ENCODE measurements at places on chromosomes 7 and 10. TPM values are rescaled to one million over a fixed set of nuclear protein-coding genes. Genes with fewer than 3 reads are reported as not detected.

- H3K4me1 ChIP-seq: no peaks in the 10 kb centered on the region
- H3K4me3 ChIP-seq: no peak overlapping the region
- no peak overlapping the region for H3K27ac ChIP-seq
Observed at GRCh38 chr10:25811052-25811685, 122.9 kb upstream of the MYO3A start.

GRCh38 chr7:17507717-17508116 lies 209.3 kb downstream of the AHR start:
- no peak overlapping the region for H3K4me3 ChIP-seq
- DNase-seq: no peak
- H3K36me3 ChIP-seq: no peaks in the 10 kb centered on the region
- peaks cover 4% of the 10 kb centered on the region for H3K4me1 ChIP-seq
- no peaks in the 10 kb centered on the region for H3K27me3 ChIP-seq

Gene PSMC2
- 94.3 TPM for total RNA-seq

- H3K36me3 ChIP-seq: no peaks in the 10 kb centered on the region
- no peak overlapping the region for H3K27ac ChIP-seq
- no peaks in the 10 kb centered on the region for H3K27me3 ChIP-seq
Observed at GRCh38 chr10:124119946-124120345, 26.5 kb upstream of the CHST15 start.

- no peak for DNase-seq
- H3K4me3 ChIP-seq: peak overlapping the region; percentile 74
- peaks cover 2% of the 10 kb centered on the region for H3K36me3 ChIP-seq
- H3K27ac ChIP-seq: peak overlapping the region; percentile 84
- no peaks in the 10 kb centered on the region for H3K27me3 ChIP-seq
- H3K4me1 ChIP-seq: peaks cover 29% of the 10 kb centered on the region
Observed at GRCh38 chr10:132574783-132575319, 37.3 kb downstream of the INPP5A start.

DNA sequence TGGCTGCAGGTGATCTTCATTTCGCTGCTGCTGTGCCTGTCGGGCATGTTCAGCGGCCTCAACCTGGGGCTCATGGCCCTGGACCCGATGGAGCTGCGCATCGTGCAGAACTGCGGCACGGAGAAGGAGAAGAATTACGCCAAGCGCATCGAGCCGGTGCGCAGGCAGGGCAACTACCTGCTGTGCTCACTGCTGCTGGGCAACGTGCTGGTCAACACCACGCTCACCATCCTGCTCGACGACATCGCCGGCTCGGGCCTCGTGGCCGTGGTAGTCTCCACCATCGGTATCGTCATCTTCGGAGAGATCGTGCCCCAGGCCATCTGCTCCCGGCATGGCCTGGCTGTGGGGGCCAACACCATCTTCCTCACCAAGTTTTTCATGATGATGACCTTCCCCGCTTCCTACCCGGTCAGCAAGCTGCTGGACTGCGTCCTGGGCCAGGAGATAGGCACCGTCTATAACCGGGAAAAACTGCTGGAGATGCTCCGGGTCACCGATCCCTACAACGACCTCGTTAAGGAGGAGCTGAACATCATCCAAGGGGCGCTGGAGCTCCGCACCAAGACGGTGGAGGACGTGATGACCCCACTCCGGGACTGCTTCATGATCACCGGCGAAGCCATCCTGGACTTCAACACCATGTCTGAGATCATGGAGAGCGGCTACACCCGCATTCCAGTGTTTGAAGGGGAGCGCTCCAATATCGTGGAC lies 1.3 kb downstream of the CNNM2 start:
- H3K4me1 ChIP-seq: peaks cover 49% of the 10 kb centered on the region
- H3K36me3 ChIP-seq: peaks cover 2% of the 10 kb centered on the region
- peak overlapping the region; percentile 96 for H3K4me3 ChIP-seq
- peaks cover 6% of the 10 kb centered on the region for H3K27me3 ChIP-seq

DNA sequence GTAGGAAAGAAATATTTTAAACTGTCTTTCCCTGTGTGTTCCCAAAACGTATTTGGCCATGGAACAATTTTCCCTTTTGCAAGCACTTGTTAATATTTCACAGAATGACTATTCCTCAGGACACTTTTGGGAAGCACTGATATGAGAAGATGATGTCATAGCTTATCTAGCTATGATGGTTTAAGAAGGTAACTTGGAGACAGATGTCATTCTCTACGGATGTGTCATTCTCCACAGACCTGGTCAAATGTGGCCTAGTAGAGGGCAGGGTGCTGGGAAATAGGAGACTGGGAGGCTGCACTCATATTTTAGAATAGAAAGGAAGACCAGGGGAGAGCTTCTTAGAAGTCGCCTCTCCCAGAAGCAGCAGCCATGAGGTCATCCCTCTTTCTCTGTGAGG lies 220.7 kb upstream of the GLI3 start:
- H3K36me3 ChIP-seq: no peaks in the 10 kb centered on the region
- no peak overlapping the region for H3K4me3 ChIP-seq
- H3K4me1 ChIP-seq: no peaks in the 10 kb centered on the region
- DNase-seq: no peak
- H3K27ac ChIP-seq: no peak overlapping the region

Gene MEST
- total RNA-seq: 8.1 TPM

- no peaks in the 10 kb centered on the region for H3K4me1 ChIP-seq
- H3K4me3 ChIP-seq: no peak overlapping the region
- no peaks in the 10 kb centered on the region for H3K27me3 ChIP-seq
- H3K27ac ChIP-seq: no peak overlapping the region
Observed at GRCh38 chr7:144527051-144527471, 123.6 kb upstream of the NOBOX start.

- H3K4me3 ChIP-seq: no peak overlapping the region
- peaks cover 3% of the 10 kb centered on the region for H3K4me1 ChIP-seq
Observed at GRCh38 chr7:25068502-25069213, 56.4 kb downstream of the CYCS start.

- H3K36me3 ChIP-seq: peaks cover 10% of the 10 kb centered on the region
- no peak overlapping the region for H3K4me3 ChIP-seq
- H3K27ac ChIP-seq: no peak overlapping the region
- DNase-seq: no peak
- H3K27me3 ChIP-seq: no peaks in the 10 kb centered on the region
- peaks cover 48% of the 10 kb centered on the region for H3K4me1 ChIP-seq
Observed at GRCh38 chr10:17671307-17671706, 27.4 kb downstream of the STAM start.

Gene AKR1B15
- not detected for total RNA-seq

DNA sequence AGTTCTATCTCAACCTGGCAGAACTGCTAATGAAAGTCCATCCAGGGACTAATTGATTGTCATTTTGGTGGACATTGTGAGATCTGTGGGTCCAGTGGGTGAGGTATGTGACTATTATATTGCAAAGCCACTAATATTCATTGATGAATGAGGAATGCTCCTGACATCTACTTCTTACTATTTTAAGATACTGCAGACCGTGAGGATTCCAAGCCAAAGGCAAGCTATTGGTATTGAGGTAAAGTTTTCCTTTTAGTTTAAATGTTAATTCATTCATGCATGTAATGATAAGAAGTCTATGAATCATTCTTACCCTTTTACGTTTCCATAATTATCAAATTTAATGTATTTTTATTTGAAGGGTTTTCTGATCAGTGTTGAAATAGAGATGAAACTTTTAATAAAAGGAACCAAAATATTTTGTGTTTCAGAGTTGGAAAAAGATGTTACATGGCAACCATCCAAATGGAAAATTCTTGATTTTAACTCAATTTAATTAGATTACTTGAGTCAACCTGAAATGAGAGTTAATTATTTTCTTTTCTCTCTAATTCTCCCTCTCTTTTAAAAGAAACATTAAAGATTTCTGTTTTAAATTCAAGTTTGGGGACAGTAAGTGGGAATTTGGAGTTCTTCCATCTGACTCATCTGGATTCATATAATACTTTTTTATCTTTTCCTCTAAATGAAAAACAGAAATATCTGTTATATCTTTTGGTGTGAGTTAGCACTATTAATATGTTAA lies 39.6 kb downstream of the NUP205 start:
- H3K4me3 ChIP-seq: no peak overlapping the region
- no peak for DNase-seq
- no peaks in the 10 kb centered on the region for H3K4me1 ChIP-seq
- no peaks in the 10 kb centered on the region for H3K27me3 ChIP-seq
- peaks cover 73% of the 10 kb centered on the region for H3K36me3 ChIP-seq
- no peak overlapping the region for H3K27ac ChIP-seq

Gene AKR1C8
- total RNA-seq: not detected

GRCh38 chr7:152541892-152542291 lies 106.1 kb upstream of the KMT2C start:
- H3K4me3 ChIP-seq: no peak overlapping the region
- H3K27ac ChIP-seq: no peak overlapping the region
- no peak for DNase-seq
- H3K4me1 ChIP-seq: no peaks in the 10 kb centered on the region
- no peaks in the 10 kb centered on the region for H3K36me3 ChIP-seq

Gene HACD1
- total RNA-seq: 2.6 TPM
